ENCODE measurements at places on chromosomes 2 and 18.

DNA sequence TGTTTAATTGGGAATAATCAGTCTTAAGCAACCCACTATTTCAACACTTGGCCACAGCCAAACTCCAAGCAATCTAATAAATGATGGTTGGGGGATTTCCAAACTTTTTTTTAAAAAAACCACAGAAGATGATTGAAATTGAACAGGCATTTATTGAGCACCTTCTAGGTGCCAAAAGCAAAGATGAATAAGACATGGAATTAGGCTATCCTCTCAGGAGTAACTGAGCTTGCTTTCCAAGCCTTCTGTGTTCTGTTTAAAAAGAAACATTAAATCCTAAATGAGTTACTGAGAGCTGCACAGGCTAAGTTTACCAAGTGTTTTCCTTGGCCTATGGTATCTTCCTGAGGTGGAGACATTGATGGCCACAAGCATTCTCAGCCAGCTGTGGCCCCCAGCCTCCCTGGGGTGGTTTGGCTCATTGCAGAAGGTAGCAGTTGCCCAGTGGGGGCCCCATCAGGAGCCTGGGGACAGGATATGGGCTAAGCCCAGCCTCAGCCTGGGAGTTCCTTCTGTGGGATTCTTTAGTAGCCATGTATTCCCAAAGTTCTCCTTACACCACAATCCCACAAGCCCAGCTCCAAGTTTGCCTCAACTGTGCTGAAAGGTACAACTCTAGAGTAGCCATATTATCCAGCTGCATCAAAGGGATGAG is 174.3 kb downstream of the C1D start:
- H3K4me1 ChIP-seq: peaks cover 22% of the 10 kb centered on the region
- no peaks in the 10 kb centered on the region for H3K27me3 ChIP-seq
- H3K36me3 ChIP-seq: no peaks in the 10 kb centered on the region
- no peak for DNase-seq

GRCh38 chr2:72734432-72734831 is 91.4 kb downstream of the EXOC6B start:
- H3K4me1 ChIP-seq: no peaks in the 10 kb centered on the region
- no peak overlapping the region for H3K4me3 ChIP-seq
- no peaks in the 10 kb centered on the region for H3K27me3 ChIP-seq
- no peak overlapping the region for H3K27ac ChIP-seq
- peaks cover 3% of the 10 kb centered on the region for H3K36me3 ChIP-seq

DNA sequence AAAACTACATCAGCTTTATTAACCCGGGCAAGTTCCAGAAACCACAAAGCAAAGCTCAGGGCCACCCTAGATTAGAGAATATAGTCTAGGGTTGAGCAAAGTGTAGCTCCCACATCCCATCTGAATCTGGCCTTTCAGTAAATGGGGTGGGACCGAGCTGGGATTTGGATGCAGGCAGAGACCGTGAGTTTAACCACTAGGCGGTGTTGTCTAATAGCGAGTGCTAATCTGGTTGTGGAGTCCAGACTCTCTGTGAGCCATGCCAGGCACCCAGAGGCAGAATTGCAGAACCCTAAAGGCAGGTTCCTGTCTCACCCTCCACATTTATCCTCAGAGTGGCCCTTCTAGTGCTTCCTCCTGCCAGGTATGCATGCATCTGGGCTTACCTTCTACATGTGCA is 435.9 kb downstream of the TSN start:
- DNase-seq: no peak
- no peak overlapping the region for H3K4me3 ChIP-seq
- H3K36me3 ChIP-seq: no peaks in the 10 kb centered on the region
- no peak overlapping the region for H3K27ac ChIP-seq

- peaks cover 2% of the 10 kb centered on the region for H3K27me3 ChIP-seq
- no peak overlapping the region for H3K4me3 ChIP-seq
- no peaks in the 10 kb centered on the region for H3K36me3 ChIP-seq
- H3K4me1 ChIP-seq: no peaks in the 10 kb centered on the region
- no peak for DNase-seq
Measured at GRCh38 chr2:66897691-66898150, 462.8 kb downstream of the MEIS1 start.

- no peaks in the 10 kb centered on the region for H3K4me1 ChIP-seq
- no peak overlapping the region for H3K27ac ChIP-seq
- H3K4me3 ChIP-seq: no peak overlapping the region
- DNase-seq: no peak
- H3K27me3 ChIP-seq: no peaks in the 10 kb centered on the region
Measured at GRCh38 chr2:152790883-152791282, 72.5 kb downstream of the ARL6IP6 start.

GRCh38 chr2:229083606-229084340 is 187.3 kb downstream of the PID1 start:
- peak overlapping the region; percentile 68 for H3K27ac ChIP-seq
- no peaks in the 10 kb centered on the region for H3K27me3 ChIP-seq
- peaks cover 30% of the 10 kb centered on the region for H3K4me1 ChIP-seq

- H3K36me3 ChIP-seq: peaks cover 7% of the 10 kb centered on the region
- DNase-seq: no peak
- no peak overlapping the region for H3K27ac ChIP-seq
- no peak overlapping the region for H3K4me3 ChIP-seq
- H3K27me3 ChIP-seq: no peaks in the 10 kb centered on the region
Measured at GRCh38 chr18:199214-199613, 40.9 kb downstream of the USP14 start.

GRCh38 chr2:126893606-126894005 is 5.1 kb upstream of the TEX51 start:
- no peak overlapping the region for H3K4me3 ChIP-seq
- DNase-seq: no peak
- H3K36me3 ChIP-seq: no peaks in the 10 kb centered on the region
- H3K4me1 ChIP-seq: no peaks in the 10 kb centered on the region
- no peak overlapping the region for H3K27ac ChIP-seq

GRCh38 chr2:38655441-38655840 is 10.5 kb upstream of the GALM start:
- no peaks in the 10 kb centered on the region for H3K36me3 ChIP-seq
- H3K4me3 ChIP-seq: no peak overlapping the region
- peaks cover 13% of the 10 kb centered on the region for H3K4me1 ChIP-seq
- H3K27ac ChIP-seq: no peak overlapping the region
- DNase-seq: no peak

DNA sequence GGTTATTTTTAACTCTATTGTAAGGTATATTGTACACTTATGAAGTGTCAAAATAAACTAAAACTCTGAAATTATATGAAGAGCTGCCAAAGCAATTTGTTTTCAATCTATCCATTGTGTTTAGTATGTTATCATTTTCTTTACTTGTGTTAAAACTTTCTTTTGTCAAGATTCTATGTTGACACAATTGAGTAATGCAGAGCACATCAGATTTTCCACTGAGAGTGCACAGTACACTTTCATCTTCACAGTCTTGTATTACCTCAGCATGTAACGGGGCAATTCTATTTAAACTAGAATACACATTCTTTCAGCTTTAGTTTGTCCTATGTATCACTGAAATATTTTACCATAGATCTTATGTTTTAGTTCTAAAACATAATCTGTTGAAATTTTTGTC is 304.4 kb upstream of the ZC3H15 start:
- H3K4me1 ChIP-seq: no peaks in the 10 kb centered on the region
- H3K27ac ChIP-seq: no peak overlapping the region
- no peaks in the 10 kb centered on the region for H3K27me3 ChIP-seq
- no peaks in the 10 kb centered on the region for H3K36me3 ChIP-seq
- DNase-seq: no peak

- H3K27ac ChIP-seq: no peak overlapping the region
- no peak overlapping the region for H3K4me3 ChIP-seq
- no peak for DNase-seq
- H3K4me1 ChIP-seq: no peaks in the 10 kb centered on the region
- no peaks in the 10 kb centered on the region for H3K27me3 ChIP-seq
Measured at GRCh38 chr2:18957909-18958308, 368.5 kb upstream of the NT5C1B start.

DNA sequence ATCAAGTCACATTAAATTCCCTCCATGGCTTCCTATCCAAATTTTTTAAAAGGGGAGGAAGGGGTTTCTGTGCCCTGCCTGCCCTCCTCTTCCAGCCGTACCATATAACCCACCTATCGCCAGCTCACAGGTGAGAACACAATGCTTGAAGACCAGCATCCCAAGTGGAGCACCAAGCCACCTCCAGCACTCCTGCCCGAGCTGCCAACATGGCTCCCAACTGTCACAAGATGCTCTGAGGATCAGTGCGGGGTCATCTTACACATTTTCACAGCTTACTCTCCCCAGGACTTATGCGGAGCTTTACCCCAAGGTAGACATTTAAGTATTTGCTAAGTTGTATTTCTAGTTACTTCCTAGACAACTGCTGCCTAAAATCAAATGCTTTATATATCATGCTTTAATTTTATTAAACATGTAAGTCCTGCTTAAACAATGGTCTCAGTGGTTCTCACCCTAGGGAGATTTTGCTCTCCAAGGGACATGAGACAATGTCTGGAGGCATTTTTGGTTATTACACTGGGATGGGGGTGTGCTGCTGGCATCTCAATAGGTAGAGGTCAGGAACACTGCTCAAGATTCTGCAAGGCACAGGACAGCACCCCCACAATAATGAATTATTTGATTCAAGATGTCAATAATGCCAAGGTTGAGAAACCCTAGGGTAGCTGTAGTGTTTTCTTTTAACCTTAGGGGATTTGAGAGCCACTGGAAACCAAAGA is 45.8 kb downstream of the SF3B1 start:
- no peak for DNase-seq
- H3K4me3 ChIP-seq: no peak overlapping the region
- H3K27ac ChIP-seq: no peak overlapping the region
- peaks cover 6% of the 10 kb centered on the region for H3K36me3 ChIP-seq
- no peaks in the 10 kb centered on the region for H3K4me1 ChIP-seq
- no peaks in the 10 kb centered on the region for H3K27me3 ChIP-seq

- no peaks in the 10 kb centered on the region for H3K36me3 ChIP-seq
- H3K4me1 ChIP-seq: no peaks in the 10 kb centered on the region
- no peak overlapping the region for H3K4me3 ChIP-seq
- no peak overlapping the region for H3K27ac ChIP-seq
Measured at GRCh38 chr18:41922176-41922575, 32.9 kb upstream of the PIK3C3 start.
